Activated CD4-positive, alpha-beta T cell treated with anti-CD3 and anti-CD28 coated beads, Interleukin-2, amount 10 ng/mL, durations not matched to agents 7 days and 5 days (primary cell): ENCODE measurements at places on chromosomes 5 and 9. TPM values are rescaled to one million over a fixed set of nuclear protein-coding genes. Genes with fewer than 3 reads are reported as not detected.

- H3K27me3 ChIP-seq, result no peaks in the 10 kb centered on the region
- H3K27ac ChIP-seq, result no peak overlapping the region
- H3K4me3 ChIP-seq, result no peak overlapping the region
- peaks cover 62% of the 10 kb centered on the region for H3K4me1 ChIP-seq
- no peak for DNase-seq
Measured at GRCh38 chr9:110083866-110084265, 124.1 kb downstream of the C9orf152 start.

GRCh38 chr5:1541702-1542400 lies 18.1 kb upstream of the LPCAT1 start:
- no peak overlapping the region for H3K4me3 ChIP-seq
- no peaks in the 10 kb centered on the region for H3K27me3 ChIP-seq
- H3K36me3 ChIP-seq, result no peaks in the 10 kb centered on the region
- H3K27ac ChIP-seq, result no peak overlapping the region

LARP1 gene
- total RNA-seq, result 203 TPM

GRCh38 chr5:83414601-83415000 lies 56.9 kb upstream of the VCAN start:
- no peaks in the 10 kb centered on the region for H3K27me3 ChIP-seq
- no peak for DNase-seq
- H3K4me1 ChIP-seq, result no peaks in the 10 kb centered on the region
- H3K4me3 ChIP-seq, result no peak overlapping the region
- H3K27ac ChIP-seq, result no peak overlapping the region

AQP7 gene
- total RNA-seq, result 0.23 TPM

DNA sequence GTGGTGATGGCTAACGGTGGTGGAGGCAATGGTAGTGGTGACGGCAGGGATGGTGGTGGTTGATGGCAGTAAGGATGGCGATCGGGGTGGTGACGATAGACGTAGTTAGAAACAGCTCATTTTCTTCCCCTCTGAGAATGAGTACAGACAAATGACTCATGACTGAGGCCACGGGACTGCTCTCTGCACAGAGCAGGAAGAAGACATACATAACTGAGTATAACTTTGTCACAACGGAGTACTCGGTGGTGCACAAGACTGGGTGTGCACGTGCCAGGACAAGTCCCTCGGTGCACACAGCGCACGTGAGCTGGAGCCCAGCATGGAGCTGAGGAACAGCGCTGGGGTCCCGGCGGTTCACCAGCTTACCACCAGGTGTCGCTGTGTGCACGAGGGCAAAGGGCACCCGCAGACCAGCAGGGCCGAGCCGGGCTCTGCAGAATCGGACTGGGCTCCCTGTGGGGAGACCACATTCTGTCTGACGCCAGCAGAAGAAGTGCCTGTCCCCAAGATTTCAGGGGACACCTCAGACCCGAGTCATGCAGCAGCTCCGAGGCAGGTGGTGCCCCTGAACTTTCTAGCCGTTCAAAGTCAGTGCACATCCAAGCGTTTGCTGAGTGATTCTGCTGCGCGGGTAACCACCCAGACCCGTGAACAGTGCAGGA lies 188.6 kb downstream of the FSTL4 start:
- no peak overlapping the region for H3K4me3 ChIP-seq
- peak; percentile 73 for DNase-seq
- H3K27ac ChIP-seq, result no peak overlapping the region
- no peaks in the 10 kb centered on the region for H3K36me3 ChIP-seq
- peaks cover 9% of the 10 kb centered on the region for H3K4me1 ChIP-seq

GRCh38 chr5:177595026-177595585 lies 3.1 kb downstream of the TMED9 start:
- H3K27me3 ChIP-seq, result peaks cover 8% of the 10 kb centered on the region
- no peak overlapping the region for H3K27ac ChIP-seq
- peaks cover 35% of the 10 kb centered on the region for H3K4me1 ChIP-seq

DNA sequence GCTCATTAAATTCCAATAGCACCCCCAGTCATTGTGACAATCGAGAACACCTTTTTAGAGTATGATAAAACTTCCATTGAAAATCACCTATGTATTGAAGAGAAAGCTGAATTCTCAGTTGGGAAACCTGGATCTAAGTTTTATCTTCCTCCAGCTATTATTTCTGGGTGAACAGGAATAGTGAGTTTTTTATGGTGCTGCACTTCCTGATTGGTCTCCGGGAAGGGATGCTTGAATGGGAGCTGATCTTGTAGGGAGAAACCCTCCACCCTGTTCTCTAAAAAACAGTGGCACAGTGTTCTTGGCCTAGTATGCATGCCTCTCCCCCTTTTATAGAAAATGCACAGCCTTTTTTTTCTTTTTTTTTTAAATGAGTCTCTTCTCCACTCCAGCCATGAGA lies 112.2 kb downstream of the ACTBL2 start:
- no peak overlapping the region for H3K27ac ChIP-seq
- H3K4me3 ChIP-seq, result no peak overlapping the region
- DNase-seq, result no peak
- H3K4me1 ChIP-seq, result no peaks in the 10 kb centered on the region

FGF1 gene
- total RNA-seq, result not detected

GRCh38 chr9:129900263-129901027 lies 65.2 kb downstream of the USP20 start:
- DNase-seq, result no peak
- no peak overlapping the region for H3K4me3 ChIP-seq
- H3K27me3 ChIP-seq, result no peaks in the 10 kb centered on the region
- peaks cover 71% of the 10 kb centered on the region for H3K4me1 ChIP-seq
- no peak overlapping the region for H3K27ac ChIP-seq

IFNA14 gene
- total RNA-seq, result not detected

TEK gene
- not detected for total RNA-seq

KCNIP1 gene
- not detected for total RNA-seq

CAMK4 gene
- 138 TPM for total RNA-seq

DROSHA gene
- 76.7 TPM for total RNA-seq

DNA sequence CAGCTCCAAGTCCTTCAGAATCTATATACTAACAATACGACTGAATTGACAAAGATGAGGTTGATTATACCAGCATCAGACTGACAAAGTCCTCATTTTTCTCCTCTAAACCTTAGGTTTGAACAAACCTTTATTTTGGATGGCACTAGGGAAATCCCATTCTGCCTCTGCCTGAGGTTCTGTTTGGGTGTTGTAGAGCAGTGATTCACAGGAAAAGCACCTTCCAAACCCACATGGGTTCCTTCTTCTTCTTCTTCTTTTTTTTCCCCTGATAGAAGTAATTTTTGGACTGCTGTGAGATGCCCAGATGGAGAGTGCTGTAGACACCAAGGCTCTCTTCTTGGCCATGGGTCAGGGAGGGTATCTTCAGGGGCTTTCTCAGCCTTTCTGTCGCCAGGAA lies 164.9 kb upstream of the PAPPA start:
- no peak overlapping the region for H3K27ac ChIP-seq
- H3K4me3 ChIP-seq, result no peak overlapping the region
- H3K36me3 ChIP-seq, result no peaks in the 10 kb centered on the region
- no peaks in the 10 kb centered on the region for H3K4me1 ChIP-seq
- DNase-seq, result no peak

DNA sequence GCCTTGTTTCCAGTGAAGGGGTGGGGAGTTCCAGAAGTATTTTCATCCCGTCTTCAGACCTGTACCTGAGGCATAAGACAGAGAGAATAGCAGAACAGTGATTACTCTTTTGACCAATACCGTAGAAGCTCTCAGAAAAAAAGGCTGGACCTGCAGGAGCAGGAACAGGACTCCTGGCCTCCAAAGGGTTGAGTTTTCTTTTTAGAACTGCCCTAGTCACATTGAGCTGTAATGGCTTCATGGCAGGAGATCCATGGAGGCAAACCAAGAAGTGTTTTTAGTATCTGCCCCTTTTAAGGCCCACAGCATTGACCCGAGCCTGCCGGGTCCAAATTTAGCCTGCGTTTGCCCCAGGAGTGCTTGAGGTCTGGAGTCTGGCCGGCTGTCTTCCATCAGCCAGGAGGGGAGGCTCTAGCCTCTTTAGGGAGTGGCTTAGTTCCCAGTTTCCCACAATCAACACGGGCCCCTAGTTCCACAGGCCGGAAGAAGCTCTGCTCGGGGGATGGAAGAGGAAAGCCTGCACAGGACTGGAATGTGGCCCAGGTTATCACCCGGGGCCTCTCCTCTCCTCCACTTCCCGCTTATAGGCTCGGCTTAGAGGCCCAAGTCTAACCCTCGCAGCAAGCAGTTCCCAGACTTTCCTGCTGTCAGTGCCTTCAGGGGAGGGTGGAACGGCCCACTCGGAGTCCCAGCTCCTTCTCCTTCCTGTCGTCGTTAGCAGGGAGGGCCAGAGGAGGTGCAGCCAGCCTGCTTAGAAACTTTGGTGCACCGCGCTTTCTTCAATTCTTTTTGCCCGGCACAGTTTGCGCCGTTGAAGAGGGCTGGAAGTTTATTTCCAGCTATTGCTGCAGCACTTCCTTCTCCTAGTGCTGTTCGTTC lies 80.7 kb downstream of the C9orf152 start:
- H3K27ac ChIP-seq, result peak overlapping the region; percentile 86
- peaks cover 10% of the 10 kb centered on the region for H3K36me3 ChIP-seq
- no peak for DNase-seq
- peaks cover 43% of the 10 kb centered on the region for H3K4me1 ChIP-seq
